CD4-positive, alpha-beta T cell treated with Interleukin-6 at 100 ng/mL for 8 hours (primary cell): ENCODE measurements at places on chromosomes 1 and 21.

DNA sequence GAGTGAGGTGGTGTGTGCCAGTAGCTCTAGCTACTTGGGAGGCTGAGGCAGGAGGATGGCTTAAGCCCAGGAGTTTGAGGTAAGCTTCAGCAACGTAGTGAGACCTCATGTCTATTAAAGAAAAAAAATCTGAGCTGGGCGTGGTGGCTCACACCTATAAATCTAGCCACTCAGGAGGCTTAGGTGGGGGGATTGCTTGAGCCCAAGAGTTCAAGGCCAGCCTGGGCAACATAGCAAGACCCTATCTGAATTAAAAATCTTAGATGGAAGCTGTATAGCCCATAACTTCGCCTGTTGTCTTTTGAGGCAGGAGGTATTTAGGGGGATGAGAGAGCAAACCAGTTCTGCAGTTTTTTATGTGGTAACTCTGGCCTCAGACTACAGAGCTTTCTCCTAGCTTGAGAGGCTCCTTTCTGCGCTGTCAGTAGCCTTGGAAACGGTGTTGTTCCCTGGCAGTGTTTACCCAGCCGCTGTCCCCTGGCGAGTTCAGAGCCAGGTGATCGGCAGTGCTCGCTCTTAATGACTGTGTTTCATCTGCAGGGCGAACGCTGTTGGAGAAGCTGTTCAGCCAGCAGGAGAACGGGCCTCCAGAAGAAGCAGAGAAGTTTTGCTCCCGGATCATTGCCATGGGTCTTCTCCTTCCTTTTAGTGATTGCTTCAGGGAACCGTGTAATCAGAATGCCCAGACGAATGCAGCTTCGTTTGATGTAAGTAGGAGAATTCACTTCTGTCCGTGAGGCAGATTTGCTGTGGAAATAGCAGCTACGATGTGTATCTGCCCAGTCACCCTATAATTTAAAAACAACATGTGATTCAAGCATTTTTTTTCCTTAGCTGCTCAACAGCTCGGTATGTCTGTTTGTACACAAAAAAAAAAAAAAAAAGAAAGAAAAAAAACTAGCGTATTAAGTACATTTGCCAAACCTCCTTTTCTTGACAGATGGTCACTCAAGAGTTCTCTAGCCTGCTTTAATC lies 31.2 kb downstream of the FMN2 start:
- no peak for DNase-seq

- DNase-seq: no peak
These were observed 221.6 kb downstream of the RHOU start for GRCh38 chr1:228956864-228957263.

DNA sequence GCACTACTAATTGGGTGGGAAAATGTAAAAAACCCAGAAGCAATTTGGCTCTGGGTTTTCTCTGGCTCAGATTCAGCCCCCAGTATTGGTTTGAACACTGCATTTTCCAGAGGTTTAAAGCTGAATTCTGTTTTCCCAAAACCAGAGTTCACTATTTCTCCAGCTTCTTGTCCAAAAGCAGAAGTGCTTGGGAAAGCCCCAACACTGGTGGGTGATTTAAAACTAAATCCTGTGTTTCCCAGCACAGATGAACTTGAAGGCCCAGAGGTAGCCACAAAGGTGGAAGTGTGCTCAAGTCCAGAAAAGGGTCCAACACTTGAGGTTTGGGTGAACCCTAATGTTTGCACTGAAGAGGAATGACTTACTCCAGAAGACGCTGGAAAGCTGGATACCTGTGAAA lies 678 bp downstream of the MCM3AP start:
- DNase-seq: no peak

GRCh38 chr1:67860776-67861175 lies 27.5 kb upstream of the GNG12 start:
- DNase-seq: no peak

GRCh38 chr1:227885135-227885647 lies 62.5 kb downstream of the WNT9A start:
- peak; percentile 55 for DNase-seq

DNA sequence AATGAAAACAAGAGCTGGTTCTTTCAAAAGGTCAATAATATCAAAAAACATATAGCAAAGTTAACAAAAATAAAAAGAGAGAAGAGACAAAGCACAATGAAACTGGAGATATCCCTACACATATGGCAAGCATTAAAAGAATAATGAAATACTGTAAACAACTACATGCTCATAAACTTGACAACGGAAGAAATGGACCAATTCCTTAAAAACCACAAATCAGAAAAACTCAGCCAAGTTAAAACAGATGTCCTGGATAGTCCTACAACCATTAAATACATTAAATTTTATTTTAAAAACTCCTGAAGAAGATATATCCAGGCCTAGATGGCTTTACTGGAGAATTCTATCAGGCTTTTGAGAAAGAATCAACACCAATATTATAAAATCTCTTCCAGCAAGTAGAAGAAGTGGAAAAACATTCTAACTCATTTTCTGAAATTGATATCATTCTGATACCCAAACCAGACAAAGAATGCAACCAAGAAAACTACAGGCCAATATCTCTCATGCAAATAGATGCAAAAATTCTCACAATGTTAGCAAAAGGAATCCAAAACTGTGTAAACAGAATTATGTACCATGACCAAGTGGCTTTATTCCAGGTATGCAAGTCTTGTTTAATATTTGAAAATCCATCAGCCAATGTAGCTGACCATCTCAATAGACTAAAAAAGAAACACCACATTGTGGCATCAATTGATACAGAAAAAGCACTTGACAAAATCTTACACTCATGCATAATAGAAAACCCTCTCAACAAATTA lies 56.1 kb upstream of the LRRC7 start:
- no peak for DNase-seq
